ENCODE measurements at places on chromosomes 12 and 14.

GRCh38 chr12:101609198-101609597, 14.4 kb downstream of the MYBPC1 start:
- no peak for DNase-seq

DNA sequence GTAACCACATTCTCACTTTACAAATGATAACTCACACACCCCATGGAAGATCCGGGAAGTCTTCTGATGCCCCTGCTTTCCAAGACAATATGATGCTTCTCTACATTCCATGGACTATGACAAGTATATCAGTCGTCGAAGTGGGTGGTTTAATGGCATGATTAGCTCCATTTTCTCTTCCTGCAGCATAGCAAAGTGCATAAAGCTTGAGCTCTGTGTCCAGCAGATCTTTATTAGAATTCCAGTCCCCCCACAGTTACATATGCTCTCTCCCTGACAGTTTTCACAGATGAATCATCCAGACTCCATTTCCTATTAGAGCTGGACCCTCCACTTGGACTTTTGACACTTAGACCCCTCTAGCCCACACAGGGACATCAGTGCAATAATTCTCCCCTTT, 174.9 kb downstream of the BCAT1 start:
- DNase-seq = no peak

DNA sequence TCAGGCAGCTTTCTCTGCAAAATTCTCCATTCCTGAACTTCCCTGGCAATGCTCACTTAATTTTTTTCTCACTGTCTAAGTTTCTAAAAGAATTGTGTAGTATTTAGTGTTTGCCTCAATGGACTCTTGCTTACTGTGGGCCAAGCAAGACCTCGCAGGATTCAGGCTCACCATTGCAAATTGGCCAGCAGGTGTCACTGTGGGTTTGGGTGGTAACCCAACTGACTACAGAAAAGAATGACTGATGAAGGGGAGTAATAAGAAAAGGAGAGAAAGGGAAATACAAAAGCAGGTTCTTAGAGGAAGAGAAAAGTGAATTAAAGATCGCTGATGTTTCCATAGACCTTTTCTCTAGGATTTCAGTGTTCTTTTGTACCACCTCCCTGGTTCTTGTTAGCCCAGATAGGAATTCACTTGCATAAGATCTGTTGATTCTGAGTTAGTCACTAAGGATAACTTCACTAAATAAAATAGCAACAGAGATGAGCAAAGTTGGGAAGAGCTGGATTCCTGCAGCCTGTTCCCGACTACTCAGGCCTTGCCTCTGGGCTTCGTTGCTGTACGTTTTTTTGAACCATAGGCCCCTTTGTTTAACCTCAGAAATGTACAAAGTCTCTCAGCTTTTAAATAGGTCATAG, 386.5 kb upstream of the DDHD1 start:
- peak; percentile 75 for DNase-seq

DNA sequence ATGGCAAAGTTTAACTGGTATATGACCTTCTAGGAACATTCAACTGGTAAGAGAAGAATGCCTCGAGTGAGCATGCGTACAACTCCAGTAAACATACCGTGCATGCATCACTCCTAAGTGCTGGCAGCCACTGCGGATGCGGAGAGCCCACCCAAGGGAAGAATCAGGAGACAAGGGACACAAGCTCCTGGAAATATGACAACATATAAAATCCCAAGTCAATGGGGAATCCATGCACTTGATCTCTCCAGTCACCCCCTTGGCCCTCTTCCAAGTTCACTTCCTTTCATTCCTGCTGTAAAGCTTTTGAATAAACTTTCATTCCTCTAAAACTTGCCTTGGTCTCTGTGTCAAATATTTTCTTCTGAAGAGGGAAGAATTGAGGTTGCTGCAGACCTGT, 168.7 kb upstream of the TMCC3 start:
- no peak for DNase-seq

- no peak for DNase-seq
Measured at GRCh38 chr14:101233021-101233366, 328.3 kb upstream of the DIO3 start.

DNA sequence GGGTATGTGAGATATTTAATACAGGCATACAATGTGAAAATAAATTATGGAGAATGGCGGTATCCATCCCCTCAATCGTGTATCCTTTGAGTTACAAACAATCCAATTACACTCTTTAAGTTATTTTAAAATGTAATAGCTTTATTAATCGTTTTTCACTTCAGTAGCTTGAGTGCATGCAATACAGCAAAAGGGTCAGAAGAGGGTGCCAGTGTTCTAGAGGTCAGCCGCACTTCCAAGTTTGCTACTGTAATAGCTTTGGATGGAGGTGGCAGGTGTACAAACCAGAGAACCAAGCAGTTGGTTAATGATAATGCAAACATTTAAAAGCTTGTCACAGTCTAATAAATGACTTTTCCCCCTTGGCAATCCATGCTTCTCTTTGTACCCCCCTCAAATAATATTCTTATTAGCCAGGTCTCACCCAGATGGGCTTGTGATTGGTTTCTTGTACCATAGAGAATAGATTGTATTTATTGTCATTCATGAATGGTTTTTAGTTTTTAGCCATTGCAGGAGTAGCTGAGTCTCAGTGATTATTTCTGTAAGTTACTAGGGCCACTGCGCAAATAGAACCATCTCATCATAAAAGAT, 127.0 kb downstream of the ERC1 start:
- DNase-seq = peak; percentile 72

- DNase-seq = peak; percentile 88
Measured at GRCh38 chr14:69460093-69460701, 24.3 kb upstream of the PLEKHD1 start.

- peak; percentile 49 for DNase-seq
Measured at GRCh38 chr14:32329146-32329545, at the start of gene AKAP6. Gene AKAP6 (plus strand): TSS chr14:32329298. CDS start chr14:32433494, 104,196 bp downstream.

DNA sequence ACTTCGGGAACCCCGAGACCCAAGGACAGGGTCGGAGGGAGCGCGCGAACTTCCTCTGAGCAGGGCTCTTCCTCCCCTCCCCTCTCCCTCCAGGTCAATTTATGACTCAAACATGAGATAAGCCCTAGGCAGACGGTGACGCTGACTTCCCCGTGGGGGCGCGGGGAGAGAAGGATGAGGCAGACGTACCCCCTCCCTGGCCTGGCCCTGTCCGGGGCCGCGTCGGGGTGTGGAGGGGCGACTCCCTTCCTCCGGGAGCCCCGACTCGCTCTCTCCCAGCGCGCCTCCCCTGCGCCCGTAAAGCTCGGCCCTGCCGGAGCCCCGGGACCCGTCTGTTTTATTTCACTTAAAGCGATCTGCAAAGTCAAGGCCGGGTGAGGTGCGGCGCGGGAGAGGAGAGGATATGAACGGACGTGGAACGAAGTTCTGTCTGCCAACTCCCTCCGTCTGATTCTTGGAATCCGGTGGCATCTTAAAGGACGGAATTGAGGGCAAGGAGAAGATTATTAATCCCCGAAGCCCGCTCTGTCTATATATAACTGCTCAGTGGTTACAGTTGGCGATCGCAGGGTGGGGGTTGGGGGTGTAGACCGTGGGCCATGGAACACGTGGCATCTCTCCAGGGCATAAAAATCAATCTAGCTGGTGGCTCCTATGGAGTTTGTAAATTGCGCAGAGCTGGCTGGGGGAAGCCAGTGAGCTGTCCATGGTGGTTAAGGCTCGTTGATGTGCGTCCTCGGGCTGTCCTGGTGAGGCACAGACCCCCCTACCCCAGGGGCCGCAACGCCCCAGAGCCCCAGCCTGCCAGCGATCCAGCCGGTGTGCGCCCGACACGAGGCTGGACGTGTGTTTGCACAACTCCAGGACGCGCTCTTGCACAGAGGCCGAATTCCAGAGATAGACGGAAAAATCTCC, 2.9 kb upstream of the PTHLH start:
- DNase-seq = no peak

- DNase-seq = no peak
Measured at GRCh38 chr12:66603981-66604479, 74.8 kb downstream of the GRIP1 start.

- DNase-seq = no peak
Measured at GRCh38 chr14:26328791-26329190, 269.0 kb downstream of the NOVA1 start.

DNA sequence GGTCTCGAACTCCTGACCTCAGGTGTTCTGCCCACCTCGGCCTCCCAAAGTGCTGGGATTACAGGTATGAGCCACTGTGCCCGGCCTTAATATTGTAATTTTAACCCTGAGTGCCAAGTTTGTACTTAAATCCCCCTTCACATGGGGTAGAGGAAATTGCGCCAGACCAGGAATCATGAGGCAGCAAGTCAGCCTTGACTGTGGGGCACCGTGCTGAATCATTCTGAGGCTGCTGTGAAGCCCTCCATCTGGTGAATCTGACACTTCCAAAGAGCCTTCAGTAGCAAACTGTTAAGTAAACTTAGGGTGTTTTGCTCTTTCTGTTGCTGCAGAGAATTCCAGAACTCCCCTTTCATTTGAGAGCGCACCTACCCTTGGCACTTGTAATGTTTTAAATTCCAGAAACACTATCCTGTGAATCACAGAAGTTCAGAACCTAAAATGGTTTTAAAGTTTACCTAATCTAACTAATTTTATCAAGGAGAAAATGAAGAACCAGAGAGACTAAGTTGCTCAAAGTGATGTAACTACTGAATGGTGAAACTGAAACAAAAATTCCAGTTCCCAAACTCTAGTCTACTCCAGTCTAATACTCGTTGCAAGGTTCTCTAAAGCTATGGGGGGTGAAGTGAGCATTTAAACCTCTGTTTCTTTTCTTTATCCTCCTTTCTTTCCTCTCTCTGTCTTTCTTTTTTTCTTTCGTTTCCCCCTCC, 7.5 kb downstream of the HEBP1 start:
- DNase-seq = peak; percentile 68

DNA sequence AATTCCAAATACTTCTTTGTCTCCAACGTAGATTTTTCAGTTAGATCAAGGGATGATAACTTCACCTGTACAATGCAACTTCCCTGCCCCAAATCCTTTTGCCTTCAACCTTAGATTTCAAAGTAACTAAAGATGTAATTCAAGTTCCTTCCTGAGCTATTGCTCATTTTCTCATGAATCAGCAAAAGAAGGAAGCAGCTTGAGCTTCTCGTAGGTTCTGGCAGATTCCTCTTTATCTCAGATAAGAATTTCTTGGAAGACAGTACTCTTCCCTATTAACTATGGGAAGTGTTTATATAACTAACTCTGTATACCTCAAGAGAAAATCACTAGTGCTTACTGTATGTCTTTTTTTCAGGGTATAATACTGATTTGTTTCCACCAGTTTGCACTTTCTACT, 203.8 kb downstream of the RASSF9 start:
- DNase-seq = no peak

DNA sequence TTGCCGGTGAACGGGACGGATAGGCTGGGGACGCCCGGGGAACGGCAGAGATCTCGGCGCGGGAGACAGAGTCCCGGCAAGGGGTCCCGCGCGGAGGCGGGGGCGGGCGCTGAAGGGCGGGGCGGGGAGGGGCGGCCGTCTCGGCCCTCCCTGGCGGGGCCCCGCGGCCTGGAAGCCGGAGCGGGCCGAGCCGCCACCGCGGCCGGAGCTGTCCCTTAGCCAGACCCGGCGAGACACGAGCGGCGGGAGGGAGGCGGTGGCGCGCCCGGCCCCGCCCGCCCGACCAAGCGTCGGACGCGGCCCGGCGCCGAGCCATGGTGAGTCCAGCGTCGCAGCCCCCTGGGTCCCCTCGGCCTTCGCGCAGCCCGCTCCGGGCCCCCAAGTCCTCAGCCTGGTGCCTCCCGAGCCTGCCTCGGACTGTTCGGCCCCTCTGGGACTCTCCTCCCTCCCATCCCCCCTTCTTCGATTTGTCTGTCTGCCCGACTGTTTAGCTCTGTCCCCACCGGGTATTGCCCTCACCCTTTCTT, at the start of gene ARHGEF40:
Gene ARHGEF40 (plus strand): TSS at position 222 of the 527 bp plus-strand sequence. CDS start 93 bp downstream, at position 315.
- peak; percentile 15 for DNase-seq

GRCh38 chr12:29582146-29582545, 84.7 kb upstream of the OVCH1 start:
- no peak for DNase-seq

- DNase-seq = no peak
Measured at GRCh38 chr12:118734266-118734665, 247.1 kb upstream of the SRRM4 start.

GRCh38 chr12:108856170-108856427, 1.3 kb downstream of the SSH1 start:
- no peak for DNase-seq

GRCh38 chr14:73731111-73731510, 16.9 kb upstream of the PNMA1 start:
- no peak for DNase-seq

DNA sequence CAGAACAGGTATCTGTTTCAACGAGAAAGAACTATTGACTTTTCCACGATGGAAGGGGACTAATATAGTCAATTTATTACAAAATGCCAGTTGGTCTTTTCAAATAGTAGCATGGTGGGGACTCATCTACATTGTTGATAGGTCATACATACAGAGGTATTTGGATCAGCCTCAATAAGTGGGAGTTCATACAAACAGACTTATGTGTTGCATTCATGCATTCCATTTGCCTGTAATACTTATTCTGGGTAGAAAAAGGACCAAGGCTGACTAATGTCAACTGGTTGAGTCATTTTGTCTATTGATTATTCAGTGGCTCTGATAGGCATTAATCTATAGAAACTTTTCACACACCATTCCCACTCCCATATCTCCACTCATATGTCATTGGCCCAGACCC, 41.5 kb upstream of the GLIPR1 start:
- no peak for DNase-seq

Measured in SK-MEL-5 (cell line).